Fibroblast of lung (primary cell): ENCODE measurements at places on chromosomes 5 and 9. TPM values are rescaled to one million over a fixed set of nuclear protein-coding genes. Genes with fewer than 3 reads are reported as not detected.

- H3K27ac ChIP-seq, result no peak overlapping the region
- no peaks in the 10 kb centered on the region for H3K27me3 ChIP-seq
- H3K36me3 ChIP-seq, result no peaks in the 10 kb centered on the region
- H3K4me3 ChIP-seq, result no peak overlapping the region
Observed at GRCh38 chr5:59684388-59685190, 208.9 kb downstream of the PDE4D start.

GRCh38 chr9:98472216-98472615, 216.8 kb upstream of the TBC1D2 start:
- no peaks in the 10 kb centered on the region for H3K4me1 ChIP-seq
- DNase-seq, result no peak
- H3K27ac ChIP-seq, result no peak overlapping the region
- no peaks in the 10 kb centered on the region for H3K36me3 ChIP-seq

DNA sequence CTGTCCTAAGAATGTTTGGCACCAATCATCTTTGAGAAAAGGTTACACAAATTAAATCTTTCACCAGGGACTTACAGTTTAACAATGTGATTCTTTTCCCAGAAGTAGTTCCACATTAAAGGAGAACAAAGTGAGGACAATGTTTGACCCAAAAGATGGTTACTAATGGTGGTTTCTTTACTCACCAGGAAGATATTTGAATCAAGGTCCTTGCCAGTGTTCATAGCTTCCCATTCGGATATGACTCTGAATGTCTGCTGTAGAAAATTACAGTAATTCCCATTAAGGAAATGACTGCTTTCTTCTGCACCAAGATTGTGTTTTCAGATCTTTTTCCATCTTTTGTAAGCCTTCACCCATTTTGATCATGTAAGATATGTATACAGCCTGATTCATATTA, 114.6 kb upstream of the ADAMTSL1 start:
- peaks cover 8% of the 10 kb centered on the region for H3K4me1 ChIP-seq
- H3K27me3 ChIP-seq, result no peaks in the 10 kb centered on the region
- DNase-seq, result peak; percentile 28
- no peaks in the 10 kb centered on the region for H3K36me3 ChIP-seq
- no peak overlapping the region for H3K27ac ChIP-seq
- no peak overlapping the region for H3K4me3 ChIP-seq

DNA sequence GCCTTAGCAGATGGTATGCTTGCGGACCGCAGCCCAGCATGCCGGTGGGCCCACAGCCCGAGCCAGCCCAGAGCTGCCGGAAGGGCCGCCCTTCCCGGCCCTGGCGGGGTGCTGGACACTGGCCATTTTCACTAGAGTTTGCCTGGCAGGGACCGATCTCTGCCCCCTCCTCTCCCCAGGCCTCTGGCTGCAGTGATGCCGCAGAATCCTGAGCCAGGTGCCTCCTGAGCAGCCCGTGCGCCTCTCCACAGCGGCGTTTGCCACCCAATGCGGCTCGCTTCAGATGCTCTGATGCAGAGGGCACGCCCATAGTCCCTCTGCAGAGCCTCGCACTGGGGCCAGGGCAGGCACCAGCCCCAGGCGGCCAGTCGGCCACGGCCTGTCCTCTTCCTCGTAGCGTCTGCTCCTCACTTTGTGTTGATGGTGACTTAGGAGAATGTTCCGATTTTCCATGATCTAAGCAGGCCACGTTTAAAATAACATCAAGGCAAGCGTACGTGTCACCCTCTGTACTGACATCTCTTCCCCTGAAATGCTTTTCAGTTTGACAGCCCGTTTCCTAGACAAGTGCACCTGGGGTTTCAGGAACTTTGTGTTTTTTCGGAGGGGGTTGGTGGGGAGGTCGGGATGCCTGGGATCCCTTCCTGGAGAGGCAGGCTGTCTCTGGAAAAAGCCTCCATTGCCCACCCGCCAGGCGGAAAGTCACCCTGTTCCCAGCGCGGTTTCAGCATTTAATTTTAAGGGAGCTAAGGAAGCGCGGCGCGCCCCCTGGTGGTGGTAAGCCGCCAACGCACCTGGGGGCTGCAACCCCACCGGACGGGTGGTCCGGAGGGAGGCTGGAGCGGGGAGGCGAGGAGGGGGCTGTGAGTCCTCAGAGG, 29.8 kb upstream of the HMCN2 start:
- H3K36me3 ChIP-seq, result peaks cover 9% of the 10 kb centered on the region
- no peak overlapping the region for H3K4me3 ChIP-seq
- H3K27ac ChIP-seq, result no peak overlapping the region
- peak; percentile 61 for DNase-seq
- no peaks in the 10 kb centered on the region for H3K27me3 ChIP-seq

DNA sequence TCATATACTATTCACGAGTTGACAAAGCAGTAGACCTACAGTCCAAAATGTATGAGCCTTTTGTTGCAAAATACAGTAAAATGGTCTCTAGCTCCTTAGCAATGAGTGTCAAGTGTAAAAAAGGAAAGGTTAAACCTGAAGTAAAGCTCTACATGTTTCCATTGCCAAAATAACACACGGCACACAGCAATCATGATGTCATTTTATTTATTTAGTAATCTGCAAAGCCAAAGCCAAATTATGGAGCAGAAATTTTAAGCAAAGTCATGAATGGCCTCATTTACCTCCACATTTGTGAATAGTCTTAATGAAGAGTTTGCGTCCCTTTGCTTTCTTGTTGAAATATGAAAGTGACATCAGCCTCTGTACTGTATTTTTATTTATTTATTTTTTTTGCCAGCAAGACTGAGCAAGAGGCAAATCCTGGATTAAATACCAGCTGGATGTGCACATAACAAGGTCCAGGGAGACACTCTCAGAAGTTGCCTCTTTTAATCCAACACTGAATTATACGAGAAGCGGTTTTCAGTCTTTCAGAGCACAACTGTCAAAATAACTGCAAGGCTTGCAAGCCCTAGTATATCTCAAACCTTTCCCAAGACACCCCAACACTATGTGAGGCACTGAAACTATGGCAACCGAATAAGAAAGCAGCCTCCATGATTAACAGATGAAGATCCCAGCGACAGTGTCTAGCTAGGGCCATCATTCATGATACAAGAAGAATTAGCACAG, 9.7 kb downstream of the SEMA6A start:
- no peak overlapping the region for H3K4me3 ChIP-seq
- no peaks in the 10 kb centered on the region for H3K36me3 ChIP-seq
- no peaks in the 10 kb centered on the region for H3K27me3 ChIP-seq
- no peak overlapping the region for H3K27ac ChIP-seq
- H3K4me1 ChIP-seq, result no peaks in the 10 kb centered on the region
- DNase-seq, result no peak

DNA sequence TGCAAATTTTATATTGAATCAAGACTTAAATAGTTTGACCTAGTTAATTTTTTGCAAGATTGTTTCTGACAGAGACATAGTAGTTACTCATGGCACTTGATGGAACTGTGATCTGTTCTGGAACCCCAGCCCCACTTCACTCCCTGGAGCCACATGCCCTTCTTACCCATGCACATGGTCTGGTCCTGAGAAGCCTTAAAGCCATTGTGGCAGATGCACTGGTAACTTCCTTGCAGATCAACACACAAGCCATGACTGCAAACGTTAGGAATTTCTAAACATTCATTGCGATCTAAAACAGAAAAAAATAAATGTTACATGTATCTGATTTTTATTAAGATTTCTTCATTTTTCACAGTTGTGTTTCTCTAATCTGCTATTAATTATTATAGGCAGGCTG, 221.2 kb downstream of the SLC12A2 start:
- H3K4me3 ChIP-seq, result no peak overlapping the region
- no peaks in the 10 kb centered on the region for H3K27me3 ChIP-seq
- no peak for DNase-seq
- no peaks in the 10 kb centered on the region for H3K36me3 ChIP-seq

DNA sequence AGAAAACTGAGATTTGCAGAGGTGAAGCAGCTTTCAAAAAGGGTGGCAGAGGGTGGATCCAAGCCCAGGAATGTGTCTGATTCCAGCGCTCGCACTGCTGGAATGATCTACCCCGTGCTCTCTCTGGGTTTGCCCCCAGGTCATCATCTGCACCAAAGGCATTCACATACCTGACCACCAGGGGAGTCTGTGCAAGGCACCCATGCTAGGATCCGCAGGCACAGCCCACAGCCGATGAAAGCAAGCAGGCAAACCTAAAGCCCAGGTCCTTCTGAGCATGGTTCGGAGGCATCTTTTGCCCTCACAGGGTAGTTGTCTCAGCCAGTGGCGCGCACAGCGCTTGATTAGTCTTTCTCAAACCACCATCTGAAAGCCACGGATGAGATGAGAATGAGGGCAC, 56.6 kb downstream of the TEK start:
- no peak for DNase-seq
- H3K27ac ChIP-seq, result no peak overlapping the region
- H3K4me1 ChIP-seq, result no peaks in the 10 kb centered on the region
- H3K36me3 ChIP-seq, result no peaks in the 10 kb centered on the region

DNA sequence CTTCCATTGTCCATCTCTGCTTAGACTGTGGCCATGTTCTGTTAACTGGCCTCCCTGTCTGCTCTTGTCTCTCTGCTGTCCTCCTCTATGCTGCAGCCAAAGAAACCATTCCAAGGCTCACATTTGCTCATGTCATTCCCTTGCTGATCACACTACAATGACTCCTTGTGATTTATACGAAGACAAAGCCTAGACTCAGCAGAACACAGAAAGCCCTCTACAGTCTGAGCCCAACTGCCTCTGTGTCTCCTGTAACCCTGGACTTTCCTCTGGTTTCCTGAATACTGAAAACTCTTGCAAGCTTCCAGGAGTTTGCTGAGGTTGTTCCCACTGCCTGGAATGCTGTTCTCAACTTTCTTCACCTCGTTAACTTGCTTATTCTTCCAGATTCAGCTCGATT, 191.8 kb downstream of the TMEM38B start:
- H3K36me3 ChIP-seq, result no peaks in the 10 kb centered on the region
- no peak overlapping the region for H3K4me3 ChIP-seq
- H3K4me1 ChIP-seq, result no peaks in the 10 kb centered on the region
- no peaks in the 10 kb centered on the region for H3K27me3 ChIP-seq
- H3K27ac ChIP-seq, result no peak overlapping the region
- DNase-seq, result no peak

DNA sequence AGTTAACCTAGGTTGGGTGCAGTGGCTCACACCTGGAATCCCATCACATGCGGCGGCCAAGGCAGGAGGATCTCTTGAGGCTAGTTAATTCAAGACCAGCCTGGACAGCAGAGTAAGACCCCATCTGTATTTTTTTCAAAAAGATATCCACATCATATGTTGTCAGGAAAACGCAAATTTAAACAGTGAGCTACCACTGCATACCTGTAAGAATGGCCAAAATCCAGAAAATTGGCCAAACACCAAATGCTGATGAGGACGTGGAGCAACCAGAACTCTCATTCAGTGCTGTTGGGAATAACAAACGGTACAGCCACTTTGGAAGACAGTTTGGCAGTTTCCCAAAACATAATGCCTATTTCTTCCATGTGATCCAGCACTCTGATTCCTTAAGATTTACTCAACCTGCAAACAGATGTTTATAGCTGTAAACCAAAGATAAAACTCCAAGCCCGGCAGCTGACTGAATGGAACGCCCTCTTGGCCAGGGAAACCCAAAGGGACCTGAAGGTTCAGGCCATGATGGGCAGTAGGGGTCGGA, 12.4 kb downstream of the CEL start:
- no peaks in the 10 kb centered on the region for H3K4me1 ChIP-seq

GRCh38 chr9:71571186-71571585, 197.1 kb downstream of the CEMIP2 start:
- H3K27ac ChIP-seq, result no peak overlapping the region
- no peak for DNase-seq
- no peaks in the 10 kb centered on the region for H3K27me3 ChIP-seq
- no peaks in the 10 kb centered on the region for H3K36me3 ChIP-seq

GRCh38 chr5:432201-432927, 10.6 kb upstream of the EXOC3 start:
- H3K27me3 ChIP-seq, result no peaks in the 10 kb centered on the region
- no peak overlapping the region for H3K4me3 ChIP-seq
- no peak overlapping the region for H3K27ac ChIP-seq
- no peak for DNase-seq
- peaks cover 17% of the 10 kb centered on the region for H3K4me1 ChIP-seq

GRCh38 chr5:132962429-132963021, 909 bp downstream of the AFF4 start:
- peak overlapping the region; percentile 91 for H3K27ac ChIP-seq
- peak; percentile 87 for DNase-seq

DNA sequence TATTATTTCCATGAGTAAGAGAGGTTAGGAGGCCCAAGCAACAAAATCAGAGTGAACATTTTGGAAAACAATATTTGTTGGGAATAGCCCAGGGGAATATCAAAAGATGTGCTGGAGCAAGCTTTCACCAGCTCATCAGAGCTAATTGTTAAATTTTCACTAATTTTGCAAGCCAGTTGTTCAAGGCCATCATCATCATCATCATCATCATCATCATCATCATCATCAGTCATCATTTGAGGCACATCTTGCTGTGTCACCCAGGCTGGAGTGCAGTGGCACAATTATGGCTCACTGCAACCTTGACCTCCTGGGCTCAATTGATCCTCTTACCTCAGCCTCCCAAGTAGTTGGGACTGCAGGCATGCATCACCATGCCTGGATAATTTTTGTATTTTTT, 350.5 kb upstream of the MEF2C start:
- no peaks in the 10 kb centered on the region for H3K36me3 ChIP-seq
- no peak overlapping the region for H3K27ac ChIP-seq
- no peaks in the 10 kb centered on the region for H3K4me1 ChIP-seq
- H3K4me3 ChIP-seq, result no peak overlapping the region
- H3K27me3 ChIP-seq, result no peaks in the 10 kb centered on the region
- DNase-seq, result no peak

- no peak overlapping the region for H3K4me3 ChIP-seq
- no peak overlapping the region for H3K27ac ChIP-seq
- no peaks in the 10 kb centered on the region for H3K4me1 ChIP-seq
- DNase-seq, result no peak
- no peaks in the 10 kb centered on the region for H3K27me3 ChIP-seq
Observed at GRCh38 chr9:82130331-82131042, 141.9 kb downstream of the SPATA31D1 start.

DNA sequence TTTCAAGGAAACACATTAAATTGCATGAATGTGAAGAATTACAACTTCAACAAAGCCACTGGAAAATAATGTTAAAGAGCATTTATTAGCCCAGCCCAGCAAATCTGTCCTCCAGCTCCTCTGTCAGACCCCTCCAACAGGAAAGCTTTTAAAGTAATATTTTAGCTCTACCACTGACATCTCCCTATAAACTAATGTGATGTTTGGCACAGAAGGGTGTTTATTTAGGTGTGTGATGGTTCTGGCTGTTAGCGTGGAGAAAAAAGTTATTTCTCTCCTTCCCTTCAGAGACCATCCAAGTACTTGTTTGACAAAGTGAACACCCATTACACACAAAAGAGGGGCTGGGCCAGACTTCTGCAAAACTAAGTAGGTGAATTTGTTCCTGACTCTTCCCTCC, 111.9 kb upstream of the TARS1 start:
- H3K36me3 ChIP-seq, result no peaks in the 10 kb centered on the region
- DNase-seq, result no peak
- H3K4me3 ChIP-seq, result no peak overlapping the region
- H3K27me3 ChIP-seq, result no peaks in the 10 kb centered on the region

The RABEPK gene
- 29.8 and 32.6 TPM in 2 replicates for polyA plus RNA-seq

The BTNL3 gene
- polyA plus RNA-seq, result not detected in 2 replicates

The BHMT2 gene
- 6.1 and 6.5 TPM in 2 replicates for polyA plus RNA-seq

The STK32A gene
- polyA plus RNA-seq, result 0.16 and 0.30 TPM in 2 replicates

The CDX1 gene
- polyA plus RNA-seq, result 0.09 and 1.8 TPM in 2 replicates

The KIF27 gene
- 0.98 and 1.00 TPM in 2 replicates for polyA plus RNA-seq

The PCDHB13 gene
- 0.24 and 0.62 TPM in 2 replicates for polyA plus RNA-seq
